ENCODE measurements at places on chromosomes 6 and 20.

- DNase-seq: no peak
Measured at GRCh38 chr6:38688579-38689087, 14.3 kb downstream of the GLO1 start.

- DNase-seq: no peak
Measured at GRCh38 chr20:8213831-8214587, 81.9 kb downstream of the PLCB1 start.

DNA sequence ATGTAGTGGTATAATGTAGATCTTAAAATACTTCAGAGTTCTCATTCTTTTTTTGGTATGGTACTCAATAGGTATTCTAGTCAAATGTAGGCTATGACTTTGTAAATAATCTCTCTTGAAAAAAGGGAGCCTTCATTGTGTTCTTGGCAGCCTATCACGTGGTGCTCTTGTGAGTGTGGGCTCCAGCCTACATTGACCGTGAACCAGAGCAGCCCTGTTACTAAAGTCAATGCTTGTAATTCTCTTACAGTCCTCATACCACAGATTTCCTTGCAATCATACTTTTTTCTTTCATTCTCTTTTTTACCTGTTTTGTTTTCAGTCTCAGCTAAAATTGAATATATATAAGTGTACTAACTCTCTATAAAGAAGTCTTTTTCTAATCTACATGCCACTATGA is 31.1 kb downstream of the ARID1B start:
- DNase-seq: no peak

GRCh38 chr6:24974182-24975171 is 38.7 kb upstream of the RIPOR2 start:
- no peak for DNase-seq

DNA sequence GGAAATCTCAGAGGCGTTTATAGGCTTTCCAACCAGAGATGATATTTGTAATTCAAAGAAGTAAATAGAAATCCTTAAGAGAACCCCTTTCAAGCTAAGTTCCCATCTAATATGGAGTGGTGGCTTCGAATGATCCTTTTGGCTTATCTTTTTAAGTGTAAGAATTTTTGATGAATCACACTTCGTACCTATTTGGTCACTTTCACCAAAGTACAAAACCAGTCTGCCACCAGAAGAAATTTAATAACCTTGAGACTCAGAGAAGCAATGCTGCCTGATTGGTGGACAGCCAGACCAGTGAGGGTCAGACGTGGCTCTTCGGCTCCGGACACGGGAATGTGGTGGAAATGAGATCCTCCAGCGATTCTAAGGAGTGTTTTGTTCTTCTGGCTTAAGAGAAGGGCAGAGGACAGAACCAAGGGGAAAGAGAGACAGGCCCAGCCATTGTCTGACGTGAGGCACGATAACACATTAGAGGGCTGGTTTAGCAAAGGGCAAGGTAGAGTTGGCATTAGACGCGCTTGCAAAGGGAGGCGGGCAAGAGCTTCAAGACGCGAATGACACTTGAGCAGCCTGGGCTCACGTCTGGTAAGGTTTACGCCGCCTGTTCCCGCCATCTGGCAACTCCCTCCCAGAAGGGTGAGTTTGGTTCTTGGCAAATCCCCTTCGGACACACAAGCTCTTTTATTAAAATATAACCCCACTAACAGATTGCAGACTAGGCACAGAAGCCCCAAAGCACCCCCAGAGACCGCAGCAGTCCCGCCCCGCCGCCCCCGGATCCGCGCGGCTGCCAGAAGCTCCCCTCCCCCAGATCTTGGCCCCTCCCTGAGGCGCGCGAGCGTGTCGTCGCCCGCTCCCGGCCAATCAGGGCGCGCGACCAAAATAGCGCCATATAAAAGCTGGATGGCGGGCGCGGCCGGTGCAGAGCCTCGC is 50.0 kb upstream of the EZR start:
- DNase-seq: peak; percentile 94

- DNase-seq: no peak
Measured at GRCh38 chr6:138289739-138290138, 71.4 kb upstream of the PBOV1 start.

DNA sequence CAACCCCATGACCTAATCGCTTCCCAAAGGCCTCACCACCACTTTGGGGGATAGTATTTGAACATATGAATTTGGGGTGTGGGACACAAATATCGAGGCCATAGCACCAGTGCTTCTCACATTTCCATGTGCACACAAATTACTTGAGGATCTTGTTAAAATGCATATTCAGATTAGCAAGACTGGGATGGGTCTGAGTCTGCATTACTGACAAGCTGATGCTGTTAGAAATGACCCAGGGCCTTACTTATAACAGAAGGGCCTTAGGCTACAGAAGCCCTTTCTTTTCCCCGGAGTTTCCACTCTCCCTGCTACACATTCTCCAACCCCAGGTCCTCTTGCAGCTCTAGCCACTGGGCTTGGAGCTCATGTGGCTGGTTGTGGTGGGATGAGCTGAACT is 141.5 kb upstream of the LRFN2 start:
- no peak for DNase-seq

- DNase-seq: no peak
Measured at GRCh38 chr6:89359561-89359960, 7.0 kb upstream of the UBE2J1 start.

All from stimulated activated CD8-positive, alpha-beta memory T cell treated with anti-CD3 and anti-CD28 coated beads, Interleukin-4, amount 100 ng/mL, for 1 hour (primary cell).